ENCODE measurements at places on chromosomes 1 and 21. TPM values are rescaled to one million over a fixed set of nuclear protein-coding genes. Genes with fewer than 3 reads are reported as not detected.

GRCh38 chr1:201406831-201407406 lies 7.8 kb upstream of the LAD1 start:
- DNase-seq, result no peak

- peak; percentile 70 for DNase-seq
Observed at GRCh38 chr1:94236630-94237290, 624 bp downstream of the ARHGAP29 start.

RAB25 gene
- 237 TPM for polyA plus RNA-seq

LRRC39 gene
- not detected for polyA plus RNA-seq

CELSR2 gene
- polyA plus RNA-seq, result 3.3 TPM

CSMD2 gene
- polyA plus RNA-seq, result 0.25 TPM
